ENCODE measurements at places on chromosomes 3 and 15.

GRCh38 chr3:150114873-150115540 is 144.3 kb upstream of the PFN2 start:
- DNase-seq, result no peak

DNA sequence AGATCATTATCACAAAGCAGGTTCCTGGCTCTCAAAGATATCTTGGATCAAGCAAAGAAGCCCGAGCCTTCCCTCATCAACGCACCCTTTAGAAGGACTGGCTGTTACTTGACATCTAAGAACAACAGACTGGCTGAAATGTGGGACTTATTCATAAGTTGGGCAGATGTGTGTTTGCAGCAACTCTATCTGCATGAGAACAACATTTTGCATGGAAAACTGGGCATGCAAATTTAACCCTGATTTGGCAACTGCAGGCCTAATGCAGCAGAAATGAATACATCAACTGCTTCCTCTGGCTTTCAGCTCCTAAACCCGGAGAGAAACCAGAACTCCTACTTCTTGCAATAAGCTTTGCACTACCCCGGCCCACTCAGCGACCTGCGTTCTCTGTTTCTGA is 35.0 kb upstream of the FOXP1 start:
- no peak for DNase-seq

GRCh38 chr3:169901453-169901852 is 9.9 kb upstream of the SAMD7 start:
- no peak for DNase-seq

DNA sequence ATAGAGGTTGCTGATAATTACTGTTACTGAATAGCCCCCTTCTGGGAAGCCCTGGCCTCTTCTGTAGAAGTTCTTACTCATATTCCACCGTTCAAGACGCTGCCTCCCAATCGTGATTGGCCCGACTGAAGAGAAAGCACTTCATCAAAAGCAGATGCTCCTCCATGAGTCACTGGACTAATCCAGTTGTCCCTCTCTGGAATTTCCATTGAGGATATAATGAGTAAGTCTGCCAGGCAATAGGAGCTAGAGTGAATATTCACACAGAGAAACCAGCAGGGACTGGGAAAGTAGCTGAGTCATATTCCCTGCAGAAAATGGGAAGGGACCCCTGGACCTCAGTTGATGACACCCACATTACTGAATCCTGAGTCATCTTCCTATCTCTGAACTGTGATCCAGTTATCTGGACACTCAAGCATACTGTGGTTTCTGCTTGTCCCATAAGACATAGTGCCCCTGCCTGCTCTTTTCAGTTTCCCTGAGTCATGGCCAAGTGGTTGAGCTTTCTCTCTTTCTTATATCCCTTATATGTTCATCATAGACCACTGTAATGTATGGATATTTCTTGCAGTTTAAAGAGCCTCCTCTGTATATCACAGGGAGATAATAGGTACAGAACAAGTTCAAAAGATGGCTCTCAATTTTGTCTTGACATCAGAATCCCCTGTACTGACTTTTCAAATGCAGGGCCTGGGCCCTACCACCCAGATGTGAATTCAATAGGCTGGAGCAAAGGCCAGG is 151.2 kb upstream of the CDIN1 start:
- no peak for DNase-seq

DNA sequence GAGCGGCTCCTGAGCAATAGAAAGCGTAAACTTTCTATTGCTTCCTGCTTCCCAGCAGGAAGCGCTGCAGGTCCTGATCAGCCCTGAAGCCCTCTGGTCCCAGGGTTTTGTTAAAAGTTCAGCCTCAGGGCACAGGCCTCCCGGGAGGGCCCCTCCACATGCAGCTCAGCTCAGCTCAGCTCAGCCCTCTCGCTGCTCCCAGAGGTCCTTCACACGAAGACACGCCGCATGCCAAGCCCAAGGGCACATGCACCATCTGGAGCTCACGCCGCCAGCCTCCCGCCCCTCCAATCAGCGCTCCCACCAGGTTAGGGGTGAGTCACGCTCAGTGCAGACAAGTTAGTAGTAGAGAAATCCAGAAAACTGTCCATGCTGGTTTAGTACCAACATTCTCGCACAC is 12.7 kb downstream of the TKT start:
- no peak for DNase-seq

DNA sequence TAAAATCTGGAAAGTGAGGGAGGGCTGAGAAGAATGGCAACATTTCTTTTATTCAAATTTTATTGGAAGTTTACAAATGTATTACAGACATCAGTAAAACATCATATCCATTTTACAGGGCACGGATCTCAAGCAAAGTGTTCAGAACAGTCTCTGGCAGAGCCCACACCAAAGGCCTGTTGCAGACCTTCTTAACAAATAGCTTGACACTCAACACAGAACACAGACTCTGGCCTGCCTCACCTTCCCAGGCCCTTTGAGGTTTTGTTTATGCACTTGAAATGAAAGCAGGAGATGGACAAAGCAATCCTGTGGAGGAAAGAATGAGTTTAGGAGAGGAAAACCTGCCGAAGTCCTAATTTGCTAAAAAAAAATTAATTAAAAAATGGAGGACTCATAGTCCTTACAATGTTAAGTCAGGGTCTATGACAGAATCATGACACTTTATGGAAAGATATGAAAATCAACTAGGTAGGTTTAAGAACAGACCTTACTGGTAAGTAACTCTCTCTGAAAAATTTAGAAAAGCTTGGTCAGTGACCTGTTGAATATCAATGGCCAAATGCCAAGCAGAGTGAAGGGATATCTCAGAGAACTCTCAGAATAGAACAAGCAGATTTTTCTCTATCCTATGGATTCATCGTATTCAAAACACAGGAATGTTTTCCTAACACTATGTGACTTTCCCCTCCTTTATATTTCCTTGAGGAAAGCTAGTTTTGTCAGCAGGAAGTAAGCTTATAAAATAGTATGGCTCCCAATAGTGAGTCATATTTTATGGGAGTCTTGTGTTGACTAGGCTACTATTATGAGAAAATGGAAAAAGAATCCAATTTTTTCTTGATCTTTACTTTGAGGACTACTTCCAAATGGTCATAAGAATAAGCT is 70.8 kb upstream of the PSMD6 start:
- no peak for DNase-seq

DNA sequence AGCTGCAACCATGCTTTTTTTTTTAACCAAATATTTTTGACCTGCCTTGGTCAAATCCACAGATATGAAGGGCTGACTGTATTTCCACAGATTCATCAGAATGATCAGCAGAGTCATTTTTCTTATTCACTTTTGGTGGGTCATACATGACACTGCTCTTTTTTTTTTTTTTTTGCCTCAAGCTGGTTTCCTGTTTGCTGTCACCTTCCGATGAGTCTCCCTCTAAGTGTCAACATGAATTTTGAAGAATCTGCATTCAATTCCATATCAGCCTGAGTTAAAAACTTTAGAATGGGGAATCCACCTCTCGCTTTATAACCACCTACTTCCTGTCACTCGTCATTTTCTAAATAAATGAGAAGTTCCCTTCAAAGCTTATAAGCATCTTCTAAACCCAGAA is 2.2 kb upstream of the SLC12A8 start:
- DNase-seq, result no peak

DNA sequence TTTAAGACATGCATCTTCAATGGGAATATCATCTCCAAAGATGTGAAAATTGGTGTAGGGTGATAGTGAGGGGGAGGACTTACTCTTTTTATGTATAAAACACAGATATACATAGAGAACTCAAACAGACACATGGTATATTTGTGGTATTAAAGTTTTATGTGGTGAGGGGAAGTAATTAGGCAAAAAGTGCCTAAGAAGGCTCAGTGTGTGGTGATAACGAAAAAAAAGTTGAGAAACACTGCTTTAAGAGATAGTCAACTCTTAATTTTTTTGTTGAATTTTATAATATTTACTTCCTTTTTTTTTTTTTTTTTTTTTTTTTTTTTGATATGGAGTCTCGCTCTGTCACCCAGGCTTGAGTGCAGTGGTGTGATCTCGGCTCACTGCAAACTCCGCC is 174.2 kb upstream of the FRMD4B start:
- DNase-seq, result no peak

- no peak for DNase-seq
Measured at GRCh38 chr3:15654127-15654526, 52.6 kb downstream of the BTD start.

DNA sequence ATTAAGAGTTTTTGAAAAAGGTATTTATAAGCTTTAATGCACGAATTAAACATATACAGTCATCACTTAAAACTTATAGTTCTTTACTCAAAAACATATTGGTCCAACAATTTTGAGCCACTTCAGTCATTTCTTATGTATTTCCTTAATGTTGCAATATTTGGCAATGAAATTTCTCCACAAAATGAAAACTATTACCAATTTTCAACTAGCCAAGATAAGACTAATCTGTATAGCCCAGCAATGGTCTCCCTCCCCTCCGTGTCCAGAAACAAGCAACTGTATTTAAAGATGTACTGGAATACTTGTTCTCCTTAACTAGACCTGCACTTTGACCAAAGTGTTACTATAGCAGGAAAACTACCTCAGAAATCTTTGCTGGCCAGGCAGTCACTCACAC is 9.2 kb downstream of the ARF4 start:
- no peak for DNase-seq

GRCh38 chr3:160927620-160928019 is 171.6 kb downstream of the PPM1L start:
- no peak for DNase-seq

- no peak for DNase-seq
Measured at GRCh38 chr15:95075792-95076677, 844.7 kb downstream of the MCTP2 start.

- no peak for DNase-seq
Measured at GRCh38 chr3:136818191-136818768, 646 bp upstream of the SLC35G2 start.

DNA sequence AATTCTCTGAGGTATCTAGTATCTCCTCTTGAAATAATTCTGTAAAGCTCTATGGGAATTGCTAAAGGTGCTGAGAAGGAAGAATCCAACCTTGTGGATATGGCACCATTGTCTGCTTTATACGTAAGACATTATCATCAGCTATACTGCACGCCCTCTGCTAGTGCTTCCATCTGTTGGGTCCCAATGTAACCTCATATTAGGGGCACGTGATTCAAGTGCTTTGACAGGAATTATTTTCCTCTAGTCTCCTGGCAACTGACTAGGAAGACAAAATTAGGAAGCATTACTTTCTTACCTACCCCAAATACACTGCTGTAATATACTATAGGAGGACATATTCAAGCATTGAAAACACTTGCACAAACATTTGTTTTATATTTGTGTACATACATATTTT is 24.0 kb downstream of the COPS2 start:
- DNase-seq, result no peak

GRCh38 chr3:64224826-64225610 is at the start of gene PRICKLE2:
PRICKLE2 (minus strand) TSS chr3:64225466; CDS start chr3:64198927, 26,539 bp downstream.
- DNase-seq, result no peak

- DNase-seq, result no peak
Measured at GRCh38 chr3:43870120-43870519, 179.4 kb downstream of the ABHD5 start.
